ENCODE measurements at places on chromosomes 13 and 19. TPM values are rescaled to one million over a fixed set of nuclear protein-coding genes. Genes with fewer than 3 reads are reported as not detected.

The ZNF564 gene
- total RNA-seq, result 2.6 TPM

The NLRP12 gene
- 0.04 TPM for total RNA-seq

The SIGLEC9 gene
- total RNA-seq, result not detected

The DAND5 gene
- not detected for total RNA-seq

The SULT2A1 gene
- not detected for total RNA-seq

The LAIR1 gene
- total RNA-seq, result not detected

The SLC10A2 gene
- total RNA-seq, result not detected

The ZNF229 gene
- total RNA-seq, result 3.2 TPM

The ZNF527 gene
- total RNA-seq, result 3.2 TPM

The TIMM13 gene
- 112 TPM for total RNA-seq

The MRPS31 gene
- 12.7 TPM for total RNA-seq

The HCST gene
- 0.63 TPM for total RNA-seq

The ICAM5 gene
- 0.82 TPM for total RNA-seq

The TTYH1 gene
- not detected for total RNA-seq

The LILRA6 gene
- total RNA-seq, result not detected

The TBXA2R gene
- 0.90 TPM for total RNA-seq

The FRY gene
- total RNA-seq, result 0.19 TPM

The CRX gene
- not detected for total RNA-seq

The ZNF491 gene
- total RNA-seq, result not detected

The TMEM147 gene
- 423 TPM for total RNA-seq

The OVOL3 gene
- 0.23 TPM for total RNA-seq

The MYO1F gene
- 0.33 TPM for total RNA-seq

The KRTDAP gene
- total RNA-seq, result not detected

The ZNF701 gene
- 0.22 TPM for total RNA-seq

The POU2F2 gene
- total RNA-seq, result 0.22 TPM

The CYP2F1 gene
- total RNA-seq, result not detected

The MCEMP1 gene
- total RNA-seq, result not detected

The EHD2 gene
- 98.0 TPM for total RNA-seq

The DACH1 gene
- not detected for total RNA-seq

The AMER2 gene
- not detected for total RNA-seq

The EPS8L1 gene
- 6.8 TPM for total RNA-seq

The CEACAM3 gene
- total RNA-seq, result not detected

The PNMA8A gene
- total RNA-seq, result 10.8 TPM

The CFAP97D2 gene
- total RNA-seq, result not detected

The CCNA1 gene
- total RNA-seq, result 0.29 TPM

The IZUMO2 gene
- not detected for total RNA-seq

The ZNF844 gene
- total RNA-seq, result not detected

The CYP2A7 gene
- total RNA-seq, result not detected

The SIAH3 gene
- not detected for total RNA-seq

The CHST8 gene
- total RNA-seq, result not detected

The BEST2 gene
- 0.62 TPM for total RNA-seq

The ARHGAP45 gene
- 4.0 TPM for total RNA-seq

The PROZ gene
- not detected for total RNA-seq

The ZNF581 gene
- 46.8 TPM for total RNA-seq

The CD33 gene
- not detected for total RNA-seq

The CBY2 gene
- total RNA-seq, result not detected

The DNAJC15 gene
- 0.11 TPM for total RNA-seq

The SMIM24 gene
- total RNA-seq, result 1.4 TPM

The ZNF575 gene
- 3.4 TPM for total RNA-seq

The FUT2 gene
- total RNA-seq, result not detected

The TEKTIP1 gene
- not detected for total RNA-seq

The TMIGD2 gene
- not detected for total RNA-seq

The ARL11 gene
- not detected for total RNA-seq

The CNN2 gene
- 62.0 TPM for total RNA-seq

The ZNF616 gene
- 1.2 TPM for total RNA-seq

The ZNF723 gene
- not detected for total RNA-seq

The NLRP4 gene
- not detected for total RNA-seq

The ZNF443 gene
- 0.95 TPM for total RNA-seq
